ENCODE measurements at places on chromosomes 13 and 19.

DNA sequence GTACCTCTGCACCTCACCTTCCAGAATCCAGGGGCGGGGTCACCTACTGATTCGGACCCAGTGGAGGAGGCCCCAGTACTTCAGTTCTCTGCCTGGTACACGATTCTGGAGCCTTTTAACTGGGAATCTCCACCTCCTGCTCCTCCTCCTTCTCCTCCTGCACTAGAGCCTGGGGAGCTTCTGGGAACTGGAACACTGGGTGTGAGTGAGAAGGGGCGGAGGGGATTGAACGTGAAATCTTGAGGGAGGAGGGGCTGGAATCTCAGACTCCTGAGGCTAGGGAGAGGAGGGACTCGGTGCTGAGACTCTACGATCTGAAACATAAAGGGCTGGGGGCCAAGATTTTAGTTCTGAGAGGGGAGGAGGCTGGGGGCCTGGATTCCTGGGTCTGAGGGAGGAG is at the start of gene KLK8:
Gene KLK8 (minus strand): TSS at position 90 of the 400 bp plus-strand sequence. CDS start 437 bp downstream, outside the sequence.
- no peak for DNase-seq

DNA sequence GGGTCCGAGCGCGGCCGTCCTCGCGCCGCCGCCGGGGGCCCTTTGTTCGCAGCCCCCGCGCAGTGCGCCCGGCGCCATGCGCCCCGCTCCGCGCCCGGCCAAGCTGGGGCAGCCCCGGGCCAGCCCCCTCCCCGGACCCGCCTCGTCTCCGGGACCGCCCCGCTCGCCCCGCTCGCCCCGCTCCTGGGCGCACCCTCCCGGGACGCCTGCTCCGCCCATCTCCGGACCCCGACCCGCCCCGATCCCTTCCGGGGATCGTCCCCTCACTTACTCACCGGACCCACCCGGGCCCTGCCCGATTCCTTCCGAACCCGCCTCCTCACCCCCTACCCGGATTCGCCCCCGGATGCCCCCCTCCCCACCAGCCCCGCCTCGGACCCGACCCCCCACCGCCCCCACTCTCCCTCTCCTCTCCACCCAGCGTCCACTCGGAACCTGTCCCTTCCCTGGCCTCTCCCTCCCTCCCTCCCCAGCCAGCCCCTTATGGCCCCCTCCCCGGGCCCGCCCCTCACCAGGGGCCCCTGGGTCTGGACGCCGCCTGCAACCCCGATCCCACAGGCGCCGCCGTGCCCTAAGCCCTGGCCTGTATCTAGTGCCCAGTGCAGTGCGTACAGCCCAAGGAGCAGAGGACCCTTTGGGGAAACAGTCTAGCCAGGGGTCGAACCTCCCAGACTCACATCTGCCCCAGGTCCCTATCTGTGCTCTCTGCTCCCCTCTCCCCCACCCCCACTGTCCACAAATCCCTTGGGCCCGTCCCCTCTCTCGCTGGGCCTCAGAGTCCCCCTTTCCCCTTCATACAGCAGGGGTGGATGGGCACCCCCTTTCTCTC is at the start of gene CPAMD8:
Gene CPAMD8 (minus strand): TSS at position 105 of the 829 bp plus-strand sequence. CDS start 168 bp downstream, outside the sequence.
- no peak for DNase-seq

- DNase-seq: no peak
Measured at GRCh38 chr13:113669231-113669754, 2.3 kb downstream of the GRK1 start.

DNA sequence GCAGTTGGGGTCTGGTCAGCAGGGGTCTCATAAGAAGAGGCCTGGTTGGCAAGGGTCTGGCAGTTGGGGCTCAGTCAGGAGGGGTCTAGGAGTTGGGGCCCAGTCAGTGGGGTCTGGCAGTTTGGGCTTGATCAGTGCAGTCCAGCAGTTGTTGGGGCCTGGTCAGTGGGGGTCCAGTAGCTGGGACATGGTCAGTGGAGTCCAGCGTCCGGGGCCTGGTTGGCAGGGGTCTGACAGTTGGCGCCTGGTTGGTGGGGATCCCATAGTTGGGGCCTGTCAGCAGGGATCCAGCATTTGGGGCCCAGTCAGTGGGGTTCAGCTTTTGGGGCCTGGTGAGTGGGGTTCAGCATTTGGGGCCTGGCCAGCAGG is 60.5 kb upstream of the TPM4 start:
- DNase-seq: no peak

GRCh38 chr13:23472189-23472588 is 38.7 kb upstream of the SACS start:
- DNase-seq: no peak

DNA sequence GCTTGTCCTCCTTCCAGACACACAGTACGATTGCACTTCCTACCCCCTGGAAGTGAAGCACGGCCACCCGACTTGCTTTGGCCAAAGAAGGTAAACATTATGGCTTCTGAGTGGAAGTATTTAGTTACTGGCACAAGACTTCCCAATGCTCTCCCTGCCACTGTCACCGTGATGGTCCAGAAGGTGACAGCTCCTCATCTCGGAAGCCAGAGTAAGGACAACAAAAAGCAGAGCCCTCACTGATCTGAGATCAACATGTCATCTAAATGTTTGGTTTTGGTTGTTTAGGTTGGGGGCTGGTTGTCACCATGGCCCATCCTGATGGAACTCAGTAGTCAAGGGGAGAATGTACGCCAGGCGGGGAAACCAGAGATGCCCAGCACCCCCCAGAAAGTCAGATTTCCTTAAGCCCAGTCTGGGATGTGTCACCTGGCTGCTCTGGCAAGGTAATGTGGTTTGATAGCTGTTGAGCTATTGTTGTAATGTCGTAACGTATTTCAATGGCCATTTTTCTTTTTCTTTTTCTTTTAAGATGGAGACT is 170.1 kb upstream of the ZNF536 start:
- DNase-seq: no peak

GRCh38 chr19:56271151-56271550 is 1.4 kb upstream of the EDDM13 start:
- DNase-seq: no peak

- no peak for DNase-seq
Measured at GRCh38 chr19:55304279-55304978, 20.6 kb downstream of the BRSK1 start.

- no peak for DNase-seq
Measured at GRCh38 chr19:18541258-18541991, 1.9 kb downstream of the FKBP8 start.

DNA sequence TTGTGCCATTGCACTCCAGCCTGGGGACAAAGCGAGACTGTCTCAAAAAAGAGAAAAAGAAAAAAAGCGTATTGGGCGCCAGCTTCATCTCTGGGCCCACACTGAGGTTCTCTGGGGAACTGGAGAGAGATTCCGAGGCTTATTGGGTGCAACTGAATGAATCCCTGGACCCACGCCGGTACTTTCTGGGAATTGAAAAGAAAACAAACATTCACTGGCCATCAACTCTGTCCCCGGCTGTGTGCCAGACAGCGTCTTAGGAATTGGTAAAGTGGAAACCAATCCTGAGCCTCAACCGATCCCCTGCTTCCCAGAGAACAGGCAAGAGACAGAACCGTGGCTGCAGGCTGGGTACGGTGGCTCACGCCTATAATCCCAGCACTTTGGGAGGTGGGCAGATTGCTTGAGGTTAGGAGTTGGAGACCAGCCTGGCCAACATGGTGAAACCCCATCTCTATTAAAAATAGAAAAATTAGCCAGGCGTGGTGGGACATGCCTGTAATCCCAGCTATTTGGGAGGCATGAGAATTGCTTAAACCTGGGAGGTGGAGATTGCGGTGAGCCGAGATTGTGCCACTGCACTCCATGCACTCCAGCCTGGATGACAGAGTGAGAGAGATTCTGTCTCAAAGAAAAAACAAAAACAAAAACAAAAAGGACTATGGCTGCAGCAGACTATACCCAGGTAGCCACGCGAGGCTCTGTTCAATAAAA is 8.6 kb downstream of the ANO8 start:
- DNase-seq: no peak

DNA sequence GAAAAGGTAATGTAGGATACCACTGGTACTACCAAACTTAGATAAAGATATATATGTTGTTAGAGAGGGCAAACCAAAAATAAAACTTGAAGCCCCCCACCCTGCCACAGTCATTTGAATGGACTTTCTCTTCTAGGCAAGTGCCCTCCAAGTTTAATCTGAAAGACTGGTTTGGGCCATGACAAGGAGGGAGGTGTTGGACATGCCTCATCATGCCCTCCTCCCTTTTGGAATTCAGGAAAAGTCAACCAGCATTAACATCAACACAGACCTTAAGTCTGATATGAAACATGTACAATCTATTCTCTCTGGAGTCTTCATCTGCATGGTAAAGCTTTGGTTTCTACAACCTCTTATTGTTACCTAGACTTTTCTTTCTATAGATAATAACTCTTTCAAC is 46.3 kb upstream of the GPR12 start:
- no peak for DNase-seq

DNA sequence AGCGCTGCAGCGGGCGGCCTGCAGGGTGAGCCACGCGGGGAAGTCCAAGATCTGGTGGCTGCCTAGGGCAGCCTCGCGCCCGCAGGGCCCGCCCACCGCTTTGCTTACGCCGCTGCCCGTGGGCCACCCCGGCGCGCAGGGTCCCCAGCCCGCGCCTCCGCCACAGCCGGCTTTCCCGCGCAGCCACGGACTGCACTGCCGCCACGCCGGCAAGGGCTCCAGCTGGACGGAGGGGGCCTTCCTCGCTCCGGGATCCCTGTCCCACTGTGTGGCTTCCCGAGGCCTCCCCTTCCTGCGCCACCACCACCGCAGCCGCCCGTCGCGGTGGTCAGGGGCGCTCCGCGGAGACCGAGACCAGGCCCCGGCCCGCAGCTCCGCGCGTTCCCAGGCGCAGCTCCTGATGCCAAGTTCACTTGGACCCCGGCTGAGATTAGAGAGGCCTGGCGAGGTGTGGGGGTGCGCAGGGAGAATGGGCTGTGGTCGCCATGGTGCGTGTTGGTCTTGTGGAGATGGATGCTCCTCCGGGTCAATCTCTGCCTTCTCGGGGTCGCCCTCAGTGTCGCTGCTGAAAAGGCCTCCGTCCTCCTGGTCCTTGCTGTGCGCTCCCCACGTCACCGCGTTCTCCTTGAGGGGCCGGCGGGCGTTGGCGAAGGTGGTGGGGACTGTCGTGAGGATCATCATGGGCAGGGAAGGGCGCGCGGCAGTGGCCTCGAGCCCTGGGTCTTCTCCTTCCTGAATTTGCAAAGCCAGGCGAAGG is 17.9 kb upstream of the RNF17 start:
- DNase-seq: no peak

DNA sequence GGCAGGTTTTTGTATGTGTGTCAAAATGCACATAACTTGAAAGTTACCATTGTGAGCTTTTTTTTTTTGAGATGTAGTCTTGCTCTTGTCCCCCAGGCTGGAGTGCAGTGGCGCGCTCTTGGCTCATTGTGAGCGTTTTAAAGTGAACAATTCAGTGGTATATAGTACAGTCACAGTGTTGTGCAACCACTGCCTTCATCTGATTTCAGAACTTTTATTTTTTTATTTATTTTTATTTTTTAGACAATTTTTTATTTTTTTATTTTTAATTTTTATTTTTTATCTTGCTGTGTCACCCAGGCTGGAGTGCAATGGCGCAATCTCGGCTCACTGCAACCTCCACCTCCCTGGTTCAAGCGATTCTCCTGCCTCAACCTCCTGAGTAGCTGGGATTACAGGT is 15.0 kb downstream of the SLC25A42 start:
- DNase-seq: no peak

DNA sequence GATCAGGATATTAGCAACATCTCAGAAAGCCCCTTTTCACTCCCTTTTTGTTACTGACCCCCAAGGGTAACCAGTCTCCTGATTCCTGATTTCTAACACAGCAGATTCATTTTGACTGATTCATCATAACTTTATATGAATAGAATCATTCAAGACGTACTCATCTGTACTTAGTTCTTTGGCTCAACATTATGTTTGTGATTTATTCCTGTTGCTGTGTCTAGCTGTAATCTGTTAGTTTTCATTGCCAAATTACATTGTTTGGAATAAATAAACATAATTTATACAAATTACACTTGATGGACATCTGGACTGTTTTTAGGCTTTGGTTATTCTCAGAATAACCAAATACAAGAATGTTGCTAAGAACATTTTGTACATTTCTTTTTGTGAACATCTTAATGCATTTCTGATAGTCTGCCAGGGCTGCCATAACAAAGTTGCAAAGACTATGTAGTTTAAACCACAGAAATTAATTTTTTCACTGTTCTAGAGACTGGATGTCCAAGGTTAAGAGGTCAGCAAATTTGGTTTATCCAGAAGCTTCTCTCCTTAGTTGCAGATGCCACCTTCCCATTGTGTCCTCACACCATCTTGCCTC is 62.8 kb upstream of the EDNRB start:
- no peak for DNase-seq

DNA sequence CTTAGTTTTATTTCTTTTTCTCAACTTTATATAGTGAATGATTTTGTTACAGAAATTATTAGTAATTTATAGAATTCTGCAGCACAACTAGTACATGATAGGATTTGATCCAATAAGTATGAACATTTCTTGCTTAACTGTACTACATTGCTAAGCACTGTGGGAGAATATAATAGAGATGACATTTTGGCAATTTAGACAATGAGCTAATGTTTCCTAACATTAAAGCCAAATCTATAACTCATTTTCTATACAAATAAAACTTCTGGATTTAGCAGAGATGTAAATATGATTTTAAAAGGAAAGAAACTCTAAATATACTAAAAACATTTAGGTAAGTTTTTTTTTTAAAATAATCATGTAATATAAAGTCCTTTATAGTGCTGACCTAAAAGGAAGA is 87.3 kb downstream of the FNDC3A start:
- no peak for DNase-seq

DNA sequence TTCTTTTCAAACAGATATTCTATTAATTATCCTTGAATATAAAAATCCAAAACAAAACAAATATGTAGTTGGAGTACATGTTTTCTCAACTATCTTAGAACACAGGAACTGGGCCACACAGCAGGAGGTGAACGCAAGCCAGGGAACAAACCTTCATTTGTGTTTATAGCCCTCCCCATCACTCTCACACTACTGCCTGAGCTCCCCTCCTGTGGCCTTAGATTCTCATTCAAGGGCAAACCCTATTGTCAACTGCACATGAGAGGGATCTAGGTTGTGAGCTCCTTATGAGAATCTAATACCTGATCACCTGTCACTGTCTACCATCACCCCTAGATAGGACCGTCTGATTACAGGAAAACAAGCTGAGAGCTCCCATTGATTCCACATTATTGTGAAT is 427.1 kb upstream of the PRR20A start:
- DNase-seq: no peak

DNA sequence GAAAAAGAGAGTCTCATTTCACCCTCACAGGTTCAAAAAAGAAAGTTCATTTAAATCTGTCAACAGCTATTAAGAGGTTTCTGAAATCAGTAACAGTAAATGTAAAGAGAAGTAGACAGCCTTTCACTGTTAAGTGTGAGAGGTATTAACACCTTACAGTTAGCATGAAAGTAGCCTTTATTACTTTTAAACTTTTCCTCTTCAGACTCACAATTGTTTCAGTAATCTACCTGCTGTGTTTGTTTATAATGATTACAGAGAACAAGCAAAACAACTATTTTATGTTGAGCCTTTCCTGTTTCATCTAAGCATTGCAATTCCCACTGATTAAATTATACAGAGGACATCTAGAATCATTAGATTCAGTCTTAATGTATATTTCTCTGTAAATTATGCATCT is 159.8 kb downstream of the PCDH9 start:
- DNase-seq: no peak

Measured in CD14-positive monocyte (primary cell).